ENCODE measurements at places on chromosomes 7 and 10.

DNA sequence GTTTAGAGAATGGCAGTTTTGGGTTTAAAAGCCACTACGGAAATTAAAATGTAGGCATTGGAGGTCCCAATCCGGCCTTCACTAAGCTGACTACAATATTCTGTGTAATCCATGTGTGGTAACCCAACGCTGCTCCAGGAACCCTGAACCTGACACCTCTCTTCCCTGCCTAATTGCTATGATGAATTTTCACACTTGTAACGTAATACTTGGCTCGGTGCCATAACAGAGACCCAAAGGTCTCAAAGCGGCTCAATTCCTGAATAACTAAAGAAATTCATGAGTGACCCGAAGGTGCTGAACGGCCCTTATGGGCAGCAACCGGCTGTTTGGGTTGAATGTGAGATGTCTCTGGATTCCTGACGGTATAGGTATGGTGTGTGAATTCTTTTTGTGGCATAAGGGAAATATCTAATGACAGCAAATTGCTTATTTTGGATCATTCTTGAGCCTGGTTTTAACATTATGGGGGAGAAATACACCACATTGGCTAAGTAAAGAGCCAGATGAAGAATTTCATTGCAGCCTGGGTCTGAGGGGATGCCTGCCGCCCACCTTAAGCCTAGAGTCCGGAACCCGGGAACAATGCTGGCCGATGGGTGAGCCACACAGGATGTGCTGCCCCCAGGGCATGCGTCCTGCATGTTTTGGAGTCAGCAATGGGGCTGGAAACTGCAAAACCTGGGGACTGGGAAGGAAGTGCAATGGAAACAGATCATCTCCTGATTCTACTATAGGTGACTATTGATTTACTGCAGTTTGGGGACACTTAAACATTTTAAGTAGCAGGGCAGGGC is 69.7 kb upstream of the FZD8 start:
- DNase-seq = no peak

- no peak for DNase-seq
Measured at GRCh38 chr10:69757553-69758309, 44.0 kb upstream of the COL13A1 start.

DNA sequence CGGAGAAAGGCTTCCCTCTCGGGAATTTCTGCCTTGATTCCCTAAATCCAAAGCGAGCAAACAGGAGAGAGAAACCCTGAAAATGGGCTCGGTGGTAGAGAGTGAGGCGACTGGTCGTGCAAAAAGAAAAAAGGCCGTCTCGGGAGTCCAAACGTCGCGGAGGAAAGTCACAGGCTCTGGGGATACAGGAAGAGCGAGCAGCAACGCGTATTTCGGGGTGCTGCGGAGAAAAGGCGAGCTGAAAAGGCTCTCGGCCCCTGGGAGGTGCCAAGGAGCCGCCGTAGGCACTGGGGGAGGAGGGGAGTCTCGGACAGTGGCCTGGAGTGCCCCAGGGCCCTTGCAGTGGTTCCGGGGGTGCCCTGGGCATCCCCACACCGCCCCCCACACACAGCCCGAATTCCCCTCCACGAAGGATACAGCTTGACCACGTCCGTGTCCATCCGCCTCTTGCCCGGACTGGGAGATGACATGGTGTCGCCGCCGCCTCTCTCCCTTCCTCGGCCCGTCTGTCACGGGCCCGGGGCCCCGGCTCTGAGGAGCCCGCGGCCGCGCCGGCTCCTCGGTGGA is 591 bp downstream of the UBE2H start:
- no peak for DNase-seq

DNA sequence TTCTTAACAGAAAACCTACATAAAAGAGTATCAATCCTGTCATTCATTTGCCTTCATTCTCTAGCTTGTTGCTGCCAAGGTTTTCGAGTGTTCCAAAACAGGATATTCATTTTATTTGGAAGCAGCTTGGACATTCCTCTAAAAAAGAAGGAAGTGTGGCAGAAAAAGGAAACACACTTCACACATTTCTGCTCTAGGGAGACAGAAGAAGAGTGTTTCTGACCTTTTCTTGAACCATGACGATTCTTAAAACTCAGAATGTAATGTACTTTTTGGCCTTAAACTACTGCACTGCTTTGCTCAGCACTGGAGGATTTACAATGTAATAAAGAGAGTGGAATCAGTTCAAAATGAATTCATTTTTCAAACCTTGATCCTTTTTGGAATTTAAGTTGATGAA is 81.3 kb downstream of the SEMA3A start:
- DNase-seq = no peak

- DNase-seq = no peak
Measured at GRCh38 chr7:47951374-47951773, 3.1 kb upstream of the PKD1L1 start.

DNA sequence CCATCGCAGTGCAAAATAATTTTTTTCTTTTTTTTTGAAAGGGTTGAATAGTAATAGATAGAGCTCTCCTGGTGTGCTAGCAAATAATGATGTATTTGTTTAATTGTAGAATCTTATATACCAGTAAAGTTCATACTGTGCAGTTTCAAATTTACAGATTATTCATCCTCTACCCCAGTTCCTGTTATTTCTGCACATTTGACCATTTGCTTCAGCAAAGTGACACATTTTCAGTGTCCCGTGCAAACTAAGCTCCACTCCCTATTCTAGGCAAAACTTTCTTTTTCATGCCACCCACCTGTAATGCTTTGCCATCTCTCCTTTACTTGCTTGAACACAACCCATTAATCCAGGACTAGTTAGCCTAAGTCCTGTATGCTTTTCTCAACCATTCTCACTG is 43.0 kb downstream of the SHOC2 start:
- no peak for DNase-seq

DNA sequence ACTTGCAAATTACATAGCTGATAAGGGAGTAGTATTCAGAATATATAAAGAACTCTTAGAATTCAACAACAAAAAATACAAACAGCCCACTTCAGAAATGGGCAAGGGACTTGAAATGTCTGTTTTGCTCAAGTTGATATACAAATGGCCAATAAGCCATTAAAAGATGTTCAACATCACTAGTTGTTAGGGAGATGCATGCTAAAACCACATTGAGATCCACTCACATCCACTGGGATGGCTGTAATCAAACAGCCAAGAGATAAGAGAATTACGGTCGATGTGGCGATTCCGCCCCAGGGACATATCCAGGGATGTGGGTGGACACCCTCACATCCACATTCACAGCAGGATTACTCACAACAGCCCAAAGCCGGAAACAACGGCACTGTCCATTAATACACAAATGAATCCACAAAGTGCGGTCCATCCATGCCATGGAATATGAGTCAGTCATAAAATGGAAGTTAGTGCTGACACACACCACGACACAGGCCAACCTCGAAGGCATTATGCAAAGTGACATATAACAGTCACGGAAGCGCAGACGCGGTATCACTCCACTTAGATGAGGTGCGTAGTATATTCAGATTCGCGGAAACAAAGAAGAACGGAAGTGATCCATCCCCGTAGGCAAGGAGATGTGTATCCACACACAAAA is 227.8 kb downstream of the DNAJB6 start:
- DNase-seq = no peak

- DNase-seq = no peak
Measured at GRCh38 chr10:87622314-87623004, 37.2 kb upstream of the PAPSS2 start.
